Right renal pelvis (tissue), 4 donors: ENCODE measurements at places on chromosomes 5 and 9.

DNA sequence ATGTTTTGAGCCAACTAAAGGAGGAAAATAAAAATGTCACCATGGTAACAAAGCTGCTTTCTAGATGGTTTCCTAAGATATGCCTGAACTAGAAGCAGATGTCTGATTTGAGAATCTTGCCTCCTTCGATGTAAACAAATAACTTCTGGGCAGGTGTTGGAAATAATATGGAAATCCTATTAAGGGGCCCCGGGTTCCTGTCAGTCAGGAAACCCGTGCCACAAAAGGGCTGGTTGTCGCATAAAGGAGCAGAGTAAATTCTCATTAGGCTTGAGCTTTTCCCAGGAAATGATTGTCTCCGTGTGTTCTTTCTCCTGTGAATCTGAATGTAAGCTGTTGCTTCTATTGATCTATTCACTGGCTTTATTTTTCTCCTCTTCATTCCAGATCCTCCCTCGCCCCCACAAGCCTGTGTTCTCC lies 90.8 kb downstream of the TLE4 start:
- DNase-seq: no peak

DNA sequence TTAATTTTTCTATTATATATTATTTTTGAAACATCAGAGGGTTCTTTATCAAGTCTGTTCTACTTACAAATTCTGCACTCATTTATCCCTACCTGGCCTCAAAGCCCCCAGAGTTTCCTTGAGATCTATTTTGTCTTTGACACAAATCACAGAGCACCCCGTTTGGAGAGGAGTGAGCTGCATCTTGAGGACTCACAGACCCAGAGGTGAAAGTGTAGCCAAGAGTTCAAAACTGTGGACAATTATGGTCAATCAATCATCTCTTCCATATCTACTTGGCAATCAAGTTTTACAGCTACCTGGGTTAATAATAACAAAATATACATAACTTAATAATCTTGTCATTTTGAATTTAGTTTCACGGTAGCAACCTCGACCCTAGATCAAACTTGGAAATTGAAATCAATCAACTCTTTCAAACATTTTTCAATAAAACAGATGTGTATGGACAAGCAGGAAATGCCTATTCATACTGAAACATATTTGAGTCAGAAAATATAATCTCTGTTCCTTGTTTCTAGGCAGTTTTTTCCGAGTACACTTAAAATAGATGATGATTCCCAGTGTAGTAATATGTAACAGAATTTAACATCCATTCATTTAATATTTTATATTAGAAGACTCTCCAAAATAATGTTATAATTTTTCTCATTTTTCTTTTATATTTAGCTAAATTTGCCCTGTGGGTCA lies 13.7 kb upstream of the SYK start:
- DNase-seq: no peak

DNA sequence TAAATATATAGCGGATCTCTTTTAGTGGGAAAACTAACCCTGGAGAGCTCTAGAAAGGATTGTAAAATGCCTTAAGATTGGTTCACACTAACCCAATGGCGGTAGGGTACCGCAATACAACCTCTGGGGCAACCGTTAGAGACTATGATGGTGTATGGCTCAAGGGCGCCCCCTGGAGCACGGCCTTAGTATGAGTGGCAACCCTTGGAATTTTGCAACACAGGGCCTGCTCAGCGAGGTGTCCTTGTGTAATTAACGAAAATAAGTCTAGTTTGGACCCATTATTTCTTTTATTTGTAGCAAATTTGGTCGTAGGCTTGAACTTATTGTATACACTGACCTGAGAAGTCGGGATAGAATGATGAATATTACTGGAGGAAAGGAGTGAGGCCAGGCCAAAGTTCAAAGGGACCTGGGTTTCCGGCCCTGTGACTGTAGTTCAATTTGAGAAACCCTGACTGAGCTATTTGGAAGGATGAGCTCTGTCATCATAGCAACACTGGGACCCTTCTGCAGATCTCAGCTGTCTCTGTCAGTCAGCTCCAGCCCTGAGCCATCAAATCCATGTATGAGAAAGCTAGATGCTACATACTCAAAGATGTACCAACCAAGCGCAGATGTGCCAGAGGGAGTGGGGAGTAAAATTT lies 54.8 kb downstream of the CAMK4 start:
- DNase-seq: no peak

DNA sequence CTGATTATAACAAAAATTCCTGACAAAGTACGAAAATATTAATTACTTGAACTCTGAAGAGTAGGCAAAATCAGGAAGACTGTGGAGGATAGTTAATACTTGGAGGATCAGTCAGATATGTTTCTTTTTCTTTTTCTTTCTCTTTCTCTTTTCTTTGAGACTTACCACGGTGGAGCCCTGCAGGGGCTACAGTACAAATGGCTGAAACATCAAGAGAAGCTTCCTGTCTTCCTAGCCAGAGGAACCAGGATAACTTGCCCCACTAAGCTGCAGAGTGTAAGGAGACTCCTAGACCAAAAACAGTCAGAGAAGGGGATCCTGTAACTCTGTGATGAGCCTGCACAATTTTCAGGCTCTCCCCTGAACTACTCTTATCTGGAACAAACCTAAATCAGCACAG lies 324.6 kb upstream of the TYRP1 start:
- DNase-seq: no peak

- DNase-seq: no peak
Measured at GRCh38 chr5:10671041-10672008, 89.7 kb downstream of the DAP start.
